ENCODE measurements at places on chromosomes 3 and 15.

- no peak for DNase-seq
These were observed 90.6 kb upstream of the SPATA12 start for GRCh38 chr3:56969851-56970250.

DNA sequence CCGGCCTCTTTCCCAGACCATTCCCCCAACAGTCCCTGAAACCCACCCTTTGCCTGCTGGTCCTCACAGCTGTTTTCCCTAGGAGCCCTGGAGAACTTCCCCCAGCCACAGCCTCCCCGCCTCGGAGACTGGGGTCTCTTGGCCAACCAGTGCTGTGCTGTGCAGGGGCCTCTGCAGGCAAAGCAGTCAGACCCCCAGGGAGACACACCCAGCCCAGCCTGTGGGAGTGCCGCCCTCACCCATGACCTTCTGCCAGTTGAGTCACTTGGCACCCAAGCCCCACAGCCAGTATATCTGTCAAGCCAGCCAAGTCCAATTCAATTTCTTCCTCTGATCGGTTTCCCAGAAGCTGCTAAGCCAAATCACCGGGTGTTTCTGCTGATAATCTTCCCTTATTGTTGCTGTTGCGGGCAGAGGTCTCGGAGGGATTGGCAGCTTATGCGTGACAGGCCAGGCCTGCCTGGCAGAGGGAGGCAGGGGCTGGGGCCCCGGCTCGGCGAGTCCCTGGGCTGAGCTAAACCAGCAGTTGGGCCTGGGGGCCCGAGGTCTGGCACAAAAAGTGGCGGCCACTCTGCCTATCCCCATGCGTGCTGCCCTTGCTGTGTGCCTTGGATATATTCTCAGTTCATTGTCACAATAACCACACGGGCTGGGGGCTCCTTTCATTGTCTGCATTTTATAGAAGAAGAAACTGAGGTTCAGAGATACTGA is 65.6 kb upstream of the SLC6A1 start:
- DNase-seq: no peak

DNA sequence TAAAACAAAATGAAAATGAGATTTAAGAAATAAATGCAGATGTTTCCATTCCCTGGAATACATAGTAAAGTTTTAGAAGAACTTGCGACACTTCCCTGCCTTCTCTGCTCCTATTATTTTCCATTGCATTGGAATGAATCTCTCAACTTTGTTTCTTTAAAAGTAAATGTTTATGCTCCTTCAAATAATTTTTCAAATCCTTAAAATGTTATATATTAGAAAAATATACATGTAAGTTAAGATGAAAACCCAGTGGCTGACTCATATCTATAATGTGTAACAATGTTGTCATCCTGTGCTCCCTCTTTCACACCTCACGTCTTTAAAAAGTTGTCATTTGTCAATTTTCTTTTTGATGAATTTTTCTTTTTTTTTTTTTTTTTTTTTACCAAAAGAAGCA is 3.6 kb downstream of the RBMS3 start:
- DNase-seq: no peak

- DNase-seq: no peak
These were observed 36.7 kb upstream of the MFGE8 start for GRCh38 chr15:88949734-88950400.
